ENCODE measurements at places on chromosomes 4 and X.

DNA sequence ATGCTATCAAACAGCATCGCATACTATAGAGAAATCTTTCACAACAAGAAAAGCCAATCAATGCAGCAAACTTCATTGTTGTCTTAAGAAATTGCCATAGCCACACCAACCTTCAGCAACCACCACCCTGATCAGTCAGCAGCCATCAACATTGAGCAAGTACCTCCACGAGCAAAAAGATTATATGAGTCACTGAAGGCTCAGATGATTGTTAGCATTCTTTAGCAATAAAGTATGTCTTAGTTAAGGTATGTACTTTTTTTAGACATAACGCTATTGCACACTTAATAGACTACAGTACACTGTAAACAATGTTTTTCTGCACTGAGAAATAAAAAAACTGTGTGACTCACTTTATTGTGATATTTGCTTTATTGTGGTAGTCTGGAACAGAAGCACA is 37.8 kb upstream of the FUNDC1 start:
- no peak for DNase-seq

- DNase-seq, result peak; percentile 61
Measured at GRCh38 chr4:106898621-106899230, 137.4 kb downstream of the DKK2 start.

DNA sequence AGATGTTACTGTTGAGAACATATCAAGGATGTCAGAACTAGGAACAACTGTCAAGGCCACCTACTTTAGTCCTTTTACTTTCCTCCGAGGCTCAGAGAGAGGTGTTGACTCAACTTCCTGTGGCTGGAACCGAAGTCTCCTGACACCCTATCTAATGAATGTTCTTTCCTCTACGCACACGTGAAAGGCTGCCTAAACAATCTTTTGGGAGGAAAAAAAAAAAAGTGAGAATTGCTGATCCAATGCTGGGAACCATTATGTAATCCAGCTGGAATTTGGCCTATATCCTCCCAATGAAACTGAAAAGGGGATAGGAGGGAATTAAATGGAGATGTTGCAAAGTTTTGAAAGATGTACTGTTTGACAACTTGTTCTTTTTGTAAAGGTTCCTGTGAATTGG is 8.3 kb upstream of the MAP7D3 start:
- no peak for DNase-seq

- DNase-seq, result no peak
Measured at GRCh38 chrX:968148-968965, 244.1 kb downstream of the CRLF2 start.

DNA sequence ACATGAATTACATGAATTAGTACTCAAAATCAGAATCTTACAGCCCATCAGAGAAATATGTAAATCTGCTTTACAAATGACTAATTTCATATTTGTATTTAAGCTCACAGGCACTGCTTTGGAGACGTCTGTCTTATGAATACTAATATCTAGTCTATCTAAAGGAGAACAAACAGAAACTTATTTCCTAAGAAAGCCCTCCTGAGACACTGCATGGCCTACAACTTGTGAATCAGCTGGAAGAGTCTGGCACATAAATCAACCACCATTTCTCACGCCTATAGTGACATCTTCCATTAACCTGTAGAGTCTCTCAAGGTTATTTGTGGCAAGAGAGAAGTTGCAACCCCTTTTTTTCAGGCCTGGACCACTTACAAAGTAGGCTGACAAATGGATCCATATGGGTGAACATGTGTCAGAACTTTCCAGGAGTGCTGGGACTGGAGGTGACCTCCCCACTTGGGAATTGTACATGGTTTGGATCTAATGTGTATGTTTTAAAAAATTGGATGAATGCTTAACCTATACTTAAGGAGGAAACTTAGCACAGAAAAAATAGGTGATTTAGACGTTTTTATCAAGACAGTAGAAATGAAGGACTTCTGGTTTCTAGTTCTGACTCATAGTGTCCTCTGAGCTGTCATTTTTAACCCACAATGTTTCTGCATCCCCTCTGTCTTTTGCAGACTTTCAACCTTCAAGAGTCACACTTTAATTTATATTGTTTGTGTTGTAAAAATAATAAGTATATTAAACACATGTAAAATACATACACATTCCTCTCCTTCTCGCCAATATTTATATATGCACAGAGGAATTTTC is 83.2 kb upstream of the ARHGAP24 start:
- no peak for DNase-seq

DNA sequence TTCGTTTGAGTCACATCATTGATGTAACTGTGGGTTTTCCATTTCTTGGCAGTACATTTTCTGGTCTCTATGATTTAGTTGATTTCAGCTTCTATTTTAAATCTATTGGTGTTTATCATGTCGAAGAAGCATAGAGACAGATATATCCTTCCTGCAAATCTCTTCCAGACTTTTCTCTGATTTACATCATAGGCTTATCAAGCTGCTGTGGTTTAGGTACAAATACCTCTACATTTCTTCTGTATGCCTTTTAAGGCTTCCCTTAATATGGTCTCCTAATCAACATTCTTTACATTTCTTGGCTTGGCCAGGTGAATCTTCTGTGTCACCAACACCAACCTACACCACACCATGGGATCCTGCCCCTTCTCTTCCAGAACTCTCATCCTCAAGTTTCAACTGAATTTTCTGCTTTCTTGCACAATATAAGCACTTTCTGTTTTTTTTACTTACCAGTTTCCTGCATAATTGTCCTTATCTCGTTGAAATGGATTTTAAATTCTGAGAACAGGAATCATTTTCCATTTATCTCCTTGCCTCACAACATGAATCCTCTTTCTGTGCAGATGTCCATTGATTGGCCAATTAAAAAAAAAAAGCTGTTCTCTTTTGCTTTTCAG is 626.9 kb downstream of the ANKRD50 start:
- no peak for DNase-seq

- DNase-seq, result no peak
Measured at GRCh38 chrX:3046253-3047240, 5.3 kb downstream of the ARSF start.

DNA sequence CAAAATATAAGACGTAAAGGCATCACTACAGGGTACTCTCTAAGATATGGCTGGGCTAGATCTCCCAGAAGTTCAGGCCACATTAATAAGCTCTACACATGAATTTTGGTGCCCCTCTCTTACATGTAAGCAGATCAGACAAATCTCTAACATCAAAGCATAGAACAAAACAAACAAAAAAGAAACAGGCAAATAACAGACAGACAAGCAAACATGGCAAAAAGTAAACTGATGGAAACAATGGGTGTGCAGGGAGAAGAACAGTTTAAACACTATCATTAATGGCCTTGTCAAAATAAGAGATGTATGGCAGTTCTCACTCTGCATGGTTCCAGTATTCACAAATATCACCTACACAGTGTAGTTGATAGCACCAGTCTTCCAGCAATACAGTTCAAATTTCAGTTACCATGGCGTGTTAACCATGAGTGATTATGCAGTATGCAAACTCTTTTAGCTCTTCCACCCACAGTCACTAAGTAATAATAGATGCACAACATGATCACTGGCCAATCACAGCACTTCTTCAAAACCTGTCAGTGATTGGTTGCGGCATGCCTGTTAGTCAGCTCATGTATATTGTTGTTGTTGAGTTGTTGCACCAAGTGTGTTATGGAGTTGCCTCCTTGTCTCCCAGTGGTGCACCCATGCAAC is 110.7 kb upstream of the TLR3 start:
- no peak for DNase-seq

- no peak for DNase-seq
Measured at GRCh38 chr4:110245577-110245976, 47.2 kb upstream of the ELOVL6 start.

GRCh38 chr4:123339507-123340380 is 56.9 kb upstream of the SPRY1 start:
- no peak for DNase-seq

- no peak for DNase-seq
Measured at GRCh38 chrX:7987160-7988012, 60.2 kb upstream of the PNPLA4 start.

GRCh38 chr4:147222906-147223305 is 258.0 kb upstream of the EDNRA start:
- no peak for DNase-seq

DNA sequence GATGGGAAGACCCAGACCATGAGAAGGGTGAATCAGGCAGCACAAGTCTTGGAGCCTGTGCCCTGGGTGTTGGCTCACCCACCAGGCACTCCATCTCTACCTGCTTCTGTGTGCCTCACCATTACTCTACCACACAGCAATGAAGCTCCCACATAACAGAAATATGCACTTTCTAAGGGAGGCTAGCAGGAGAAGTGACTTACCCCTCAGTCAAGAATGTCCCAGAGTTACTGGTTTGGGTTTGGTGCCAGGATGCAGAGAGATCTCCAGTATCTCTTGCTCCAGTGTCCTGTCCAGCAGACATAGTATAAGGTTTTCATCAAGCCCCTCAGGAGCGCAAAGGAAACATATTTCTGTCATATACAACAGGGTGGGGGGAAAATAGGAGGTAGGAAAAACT is 11.3 kb upstream of the RAB40A start:
- DNase-seq, result no peak

- DNase-seq, result no peak
Measured at GRCh38 chr4:46370531-46370930, 19.4 kb downstream of the GABRA2 start.

DNA sequence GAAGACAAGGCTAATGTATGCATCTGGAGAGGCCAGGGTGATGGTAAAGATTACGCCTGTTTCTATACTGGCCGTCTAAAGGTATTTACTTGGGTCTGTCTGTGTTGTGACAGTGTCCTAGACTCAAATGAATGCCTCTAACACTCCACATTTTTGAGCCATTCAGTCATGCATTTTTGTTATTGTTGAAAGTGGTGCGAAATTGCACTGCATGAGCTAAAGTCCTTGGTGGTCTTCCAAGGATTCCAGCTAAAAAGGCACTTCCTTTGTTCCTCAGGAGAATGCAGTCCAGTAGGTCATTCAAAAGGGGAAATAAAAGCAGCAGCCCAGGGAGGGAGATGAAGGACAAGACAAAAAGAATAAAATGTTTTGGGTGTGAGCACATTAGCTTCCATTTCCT is 3.0 kb downstream of the GPC4 start:
- DNase-seq, result no peak

GRCh38 chr4:10773656-10774055 is 89.1 kb upstream of the CLNK start:
- DNase-seq, result no peak

DNA sequence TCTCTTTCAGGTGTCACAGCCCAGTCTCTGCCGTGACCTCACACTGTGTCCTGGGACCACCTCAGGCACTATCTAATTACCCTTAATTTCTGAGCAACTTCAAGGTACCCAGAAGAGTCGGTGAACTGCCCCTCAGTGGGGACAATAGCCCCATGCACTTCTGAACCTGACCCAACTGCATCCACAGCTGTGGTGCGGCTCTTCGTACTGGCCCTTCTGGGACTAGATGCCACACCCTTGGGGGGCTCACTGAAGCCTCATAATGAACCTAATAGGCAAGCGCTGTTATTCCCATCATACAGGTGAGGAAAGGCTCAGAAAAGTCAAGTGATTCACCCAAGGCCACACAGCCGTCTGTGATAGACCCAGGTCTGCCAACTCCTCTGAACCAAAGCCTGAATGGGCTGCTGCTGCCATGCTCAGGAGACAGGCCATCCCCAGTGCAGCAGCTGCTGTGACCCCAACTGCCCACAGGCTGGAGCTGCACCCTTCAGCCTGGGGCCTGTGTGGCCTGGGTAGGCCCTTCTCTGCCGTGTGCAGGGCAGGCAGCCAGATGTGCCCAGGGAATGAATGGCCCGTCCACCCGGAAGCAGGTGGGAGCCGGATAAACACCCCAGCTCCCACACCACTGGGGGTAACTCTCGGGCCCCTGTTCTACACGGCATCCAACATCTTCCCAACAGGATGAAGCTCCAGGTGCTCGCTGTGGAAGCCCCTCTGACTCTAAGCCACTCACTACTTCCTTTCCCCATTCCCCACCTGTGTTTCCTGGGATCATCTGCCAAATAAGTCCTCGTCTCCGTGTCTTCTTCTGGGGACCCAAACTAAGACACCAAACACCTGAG is 35.9 kb downstream of the HMX1 start:
- DNase-seq, result no peak

DNA sequence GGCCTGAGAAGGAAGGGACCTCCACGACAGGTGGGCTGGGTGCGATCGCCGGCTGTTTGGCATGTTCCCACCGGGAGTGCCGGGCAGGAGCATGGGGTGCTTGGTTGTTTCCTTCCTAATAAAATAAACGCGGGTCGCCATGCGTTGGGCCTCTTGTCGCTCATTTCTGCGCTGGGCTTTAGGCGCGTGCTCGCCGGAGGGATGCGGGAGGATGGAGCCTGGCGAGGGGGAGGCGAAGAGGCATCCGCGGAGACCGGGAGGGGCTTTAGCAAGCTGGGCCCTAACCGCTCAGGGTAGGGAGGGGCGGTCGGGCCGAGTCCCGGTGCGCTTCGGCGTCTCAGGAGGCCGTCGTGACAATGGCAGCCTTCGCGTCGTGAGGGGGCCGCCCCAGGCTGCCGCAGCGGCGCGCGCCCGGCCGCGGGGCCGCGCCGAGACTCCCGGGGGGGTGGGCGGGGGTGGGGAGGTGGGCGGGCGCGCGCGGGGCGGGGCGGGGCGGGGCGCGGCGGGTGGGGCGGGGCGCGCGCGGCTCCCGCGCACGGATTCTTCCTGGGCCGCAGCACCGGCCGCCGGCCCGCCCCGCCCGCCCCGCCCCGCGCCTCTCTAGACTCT is 476 bp upstream of the GDI1 start:
- DNase-seq, result peak; percentile 58

Measured in BE2C (cell line).